Activated CD8-positive, alpha-beta T cell treated with anti-CD3 and anti-CD28 coated beads, Interleukin-2, amount 10 ng/mL, durations not matched to agents 7 days and 5 days (primary cell): ENCODE measurements at places on chromosomes 16 and 17. TPM values are rescaled to one million over a fixed set of nuclear protein-coding genes. Genes with fewer than 3 reads are reported as not detected.

The CD300LG gene
- total RNA-seq: not detected

- H3K4me3 ChIP-seq: peak overlapping the region; percentile 42
- DNase-seq: no peak
- H3K4me1 ChIP-seq: peaks cover 50% of the 10 kb centered on the region
- H3K27ac ChIP-seq: peak overlapping the region; percentile 35
- H3K36me3 ChIP-seq: peaks cover 15% of the 10 kb centered on the region
- no peaks in the 10 kb centered on the region for H3K27me3 ChIP-seq
Observed at GRCh38 chr17:78783711-78784324, 1.7 kb upstream of the CYTH1 start.

- peaks cover 48% of the 10 kb centered on the region for H3K27me3 ChIP-seq
- no peak overlapping the region for H3K27ac ChIP-seq
- DNase-seq: no peak
- no peaks in the 10 kb centered on the region for H3K36me3 ChIP-seq
- H3K4me1 ChIP-seq: peaks cover 39% of the 10 kb centered on the region
Observed at GRCh38 chr17:7712111-7712771, 5.3 kb upstream of the DNAH2 start.

DNA sequence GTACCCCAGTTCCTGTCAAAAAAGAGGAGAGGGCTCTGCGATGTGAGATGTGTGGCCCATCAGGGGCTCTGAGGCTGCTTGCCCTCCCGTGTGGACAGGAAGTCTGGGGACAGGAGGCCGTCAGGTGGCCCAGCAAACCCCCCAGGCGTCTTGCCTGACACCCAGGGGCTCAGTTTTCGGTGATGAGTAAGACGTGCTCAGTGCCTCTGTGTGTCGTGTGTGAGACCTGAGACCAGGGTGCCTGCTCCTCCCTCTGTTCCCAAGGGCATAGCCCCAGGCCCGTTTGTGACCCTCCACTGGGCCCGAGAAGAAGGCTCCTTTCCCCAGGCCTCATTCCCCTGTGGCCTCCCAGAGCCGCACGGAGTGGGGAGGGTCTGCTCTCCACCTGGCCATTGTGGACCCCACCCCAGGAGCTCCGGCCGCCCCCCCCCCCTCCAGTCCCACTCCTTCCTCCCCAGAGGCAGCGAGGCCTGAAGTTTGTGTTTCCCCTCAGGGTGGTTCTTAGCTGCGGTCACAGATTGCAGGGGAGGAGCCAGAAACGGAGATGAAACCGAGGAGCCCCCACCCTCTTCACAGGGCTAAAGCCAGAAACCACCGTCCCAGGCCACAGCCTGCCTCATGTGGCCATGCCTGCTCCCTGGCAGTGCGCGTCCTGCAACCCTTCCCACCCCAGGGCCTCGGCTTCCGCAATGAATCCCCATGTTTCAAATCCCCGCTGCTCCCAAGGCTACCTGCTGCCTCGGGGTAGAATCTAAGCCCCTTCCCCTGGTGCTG, 4.9 kb upstream of the ACTG1 start:
- peaks cover 28% of the 10 kb centered on the region for H3K4me1 ChIP-seq
- peaks cover 8% of the 10 kb centered on the region for H3K36me3 ChIP-seq
- H3K27ac ChIP-seq: peak overlapping the region; percentile 69
- peak; percentile 57 for DNase-seq

GRCh38 chr16:78005881-78006280, 16.5 kb upstream of the CLEC3A start:
- peak; percentile 21 for DNase-seq
- no peak overlapping the region for H3K27ac ChIP-seq
- H3K36me3 ChIP-seq: no peaks in the 10 kb centered on the region
- H3K4me1 ChIP-seq: no peaks in the 10 kb centered on the region

DNA sequence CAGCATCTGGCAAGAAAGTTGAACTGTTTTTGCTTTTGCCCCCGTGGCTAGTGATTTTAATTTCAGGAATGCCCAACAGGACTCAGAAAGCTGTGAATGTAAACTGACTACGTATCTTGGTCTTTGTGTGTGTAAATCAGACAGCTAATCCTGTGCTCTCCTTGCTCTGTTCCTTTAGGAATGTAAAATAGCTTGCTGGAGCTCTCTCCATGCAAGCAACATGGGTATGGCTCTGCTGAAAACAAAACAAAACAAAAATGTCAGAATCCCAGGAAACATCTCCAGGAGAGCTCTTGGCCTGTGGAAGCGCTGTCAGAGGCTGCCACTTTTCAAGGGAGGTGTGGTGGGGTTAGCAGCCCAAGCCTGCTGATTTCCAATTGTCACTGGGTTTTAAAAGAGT, 161.8 kb upstream of the NOG start:
- no peak overlapping the region for H3K27ac ChIP-seq
- no peaks in the 10 kb centered on the region for H3K4me1 ChIP-seq
- no peaks in the 10 kb centered on the region for H3K36me3 ChIP-seq
